ENCODE measurements at places on chromosomes 2 and 18. TPM values are rescaled to one million over a fixed set of nuclear protein-coding genes. Genes with fewer than 3 reads are reported as not detected.

The RIT2 gene
- 16.0 TPM for total RNA-seq

The EIF4E2 gene
- 30.5 TPM for total RNA-seq

The MFSD2B gene
- 0.98 TPM for total RNA-seq

The SERPINB4 gene
- total RNA-seq, result not detected

The BABAM2 gene
- 15.5 TPM for total RNA-seq

The ACMSD gene
- total RNA-seq, result not detected

The DLX1 gene
- 20.2 TPM for total RNA-seq

The NFATC1 gene
- 0.49 TPM for total RNA-seq

The PLB1 gene
- 1.7 TPM for total RNA-seq

The TM4SF20 gene
- not detected for total RNA-seq

The SPEG gene
- 12.3 TPM for total RNA-seq

The RAD51AP2 gene
- total RNA-seq, result 0.25 TPM

The TFPI gene
- 19.7 TPM for total RNA-seq

The SCYGR3 gene
- not detected for total RNA-seq

The VIL1 gene
- total RNA-seq, result not detected

The CFC1 gene
- total RNA-seq, result 0.49 TPM

The DYNAP gene
- total RNA-seq, result not detected

The CRYGC gene
- not detected for total RNA-seq

The ALPG gene
- total RNA-seq, result not detected

The CXCR1 gene
- not detected for total RNA-seq

The RFX8 gene
- 0.49 TPM for total RNA-seq

The TPGS2 gene
- 80.4 TPM for total RNA-seq

The PJVK gene
- 4.2 TPM for total RNA-seq

The ATOH8 gene
- total RNA-seq, result 1.7 TPM

The DSG1 gene
- total RNA-seq, result 0.49 TPM

The CDKL4 gene
- 5.7 TPM for total RNA-seq

The LYPD6B gene
- total RNA-seq, result 3.4 TPM

The TRAF3IP1 gene
- 8.1 TPM for total RNA-seq
